ENCODE measurements at places on chromosomes 4 and X.
A peak's percentile ranks its signal among the peaks of the same experiment; 100 is the strongest.

DNA sequence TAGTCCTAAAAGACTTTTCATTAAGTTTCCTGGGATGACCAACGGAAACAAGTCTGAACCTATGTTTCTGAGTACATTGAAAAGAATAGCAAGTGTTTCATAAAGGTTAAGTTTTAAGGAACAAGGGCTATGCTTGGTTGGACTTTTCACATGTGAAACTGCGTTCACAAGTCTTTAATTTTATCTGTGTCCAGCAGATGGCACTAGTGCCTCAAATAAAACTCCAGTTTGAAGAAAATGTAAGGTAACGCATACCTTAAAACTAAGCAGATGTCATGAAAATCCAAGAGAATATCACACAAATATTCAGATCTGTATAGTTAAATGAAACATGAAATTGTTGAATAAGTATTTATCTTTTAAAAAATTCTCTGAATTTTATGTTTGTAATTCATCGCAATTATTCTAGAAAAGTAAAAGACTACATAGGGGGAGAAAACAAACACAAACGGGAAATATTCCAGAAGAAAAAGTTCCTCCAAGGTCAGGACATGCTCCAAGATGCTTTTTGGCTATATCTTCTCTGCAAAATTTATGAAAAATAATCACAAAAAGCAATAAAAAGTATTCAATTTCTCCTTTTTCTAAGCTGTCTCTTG lies 89.6 kb upstream of the MAD2L1 start:
- peak; percentile 22 for DNase-seq

DNA sequence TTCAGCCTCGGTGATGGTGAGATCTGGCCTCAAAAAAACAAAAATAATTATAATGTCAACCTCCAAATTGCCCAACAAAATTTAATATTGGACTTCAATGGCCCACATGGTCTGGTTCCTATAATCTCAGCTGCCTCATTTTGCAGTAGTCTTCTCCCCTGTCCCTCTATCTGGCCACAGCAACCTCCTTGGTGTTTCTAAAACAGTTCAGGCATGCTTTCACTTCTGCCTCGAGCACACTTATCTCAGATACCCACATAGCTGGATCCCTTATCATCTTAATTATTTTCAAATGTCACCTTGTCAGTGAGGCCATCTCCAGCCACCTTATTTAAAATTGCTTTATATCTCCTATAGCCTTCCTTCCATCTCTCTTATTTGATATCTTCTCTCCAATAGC lies 52.9 kb upstream of the WDFY3 start:
- DNase-seq, result no peak

- no peak for DNase-seq
These were observed 40.3 kb downstream of the C4orf54 start for GRCh38 chr4:99617374-99617773.

DNA sequence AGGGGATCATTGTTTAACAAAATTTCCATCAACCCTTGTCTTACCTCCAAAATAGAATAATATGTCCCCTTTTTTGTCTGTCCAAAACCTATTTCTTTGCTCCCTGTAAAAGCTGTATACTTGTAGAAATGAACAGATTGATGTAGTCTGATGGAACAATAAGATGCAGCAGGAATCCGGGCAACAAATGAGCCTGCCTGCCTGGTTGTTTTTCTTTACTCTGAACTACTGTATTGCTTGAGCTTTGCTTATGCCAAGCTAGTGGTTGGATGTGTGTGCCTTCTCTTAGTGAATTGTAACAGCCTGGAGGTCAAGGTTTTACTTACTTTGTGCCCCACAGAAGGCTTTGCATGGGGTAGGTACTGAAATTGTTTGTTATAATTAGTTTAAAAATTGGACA lies 116.2 kb upstream of the TLL1 start:
- no peak for DNase-seq

GRCh38 chrX:88325634-88326033 lies 421.4 kb upstream of the CPXCR1 start:
- no peak for DNase-seq

- no peak for DNase-seq
These were observed 115.8 kb upstream of the SHISA3 start for GRCh38 chr4:42281324-42282020.

GRCh38 chr4:180437601-180438000 lies 1805.6 kb upstream of the TENM3 start:
- no peak for DNase-seq

GRCh38 chrX:716136-716535 lies 85.5 kb downstream of the SHOX start:
- no peak for DNase-seq

DNA sequence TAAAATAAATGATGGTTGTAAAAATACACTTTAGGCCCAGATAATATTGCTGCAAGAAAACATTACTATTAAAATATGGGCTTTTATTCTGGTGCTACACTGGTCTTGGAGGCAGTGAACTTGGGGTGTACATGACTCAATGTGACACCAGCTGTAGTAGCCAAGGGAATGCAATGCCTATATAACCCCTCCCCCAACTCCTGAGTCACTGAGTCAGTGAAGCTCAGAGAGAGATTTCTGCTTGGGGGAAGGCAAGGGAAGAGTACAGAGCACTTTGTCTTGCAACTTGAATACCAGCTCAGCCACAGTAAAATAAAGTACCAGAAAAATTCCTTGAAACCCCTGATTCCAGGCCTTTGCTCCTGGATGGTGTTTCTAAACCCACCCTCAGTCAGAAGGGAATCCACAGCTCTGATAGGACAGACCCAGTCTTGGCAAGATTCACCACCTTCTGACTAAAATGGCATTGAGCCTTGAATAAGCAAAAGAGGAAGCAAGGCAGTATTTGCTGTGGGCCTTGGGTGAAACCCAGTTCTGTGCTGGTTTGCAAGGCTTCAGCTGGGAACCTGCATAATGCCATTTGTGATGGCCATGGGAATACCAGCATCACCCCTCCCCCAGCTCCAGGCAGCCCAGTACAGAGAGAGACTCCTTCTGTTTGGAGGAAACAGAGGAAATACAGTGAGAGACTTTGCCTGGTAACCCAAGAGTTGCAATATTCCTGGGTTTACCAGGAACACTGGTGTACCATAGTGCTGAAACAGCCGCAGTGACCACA lies 209.9 kb downstream of the IQCM start:
- no peak for DNase-seq

DNA sequence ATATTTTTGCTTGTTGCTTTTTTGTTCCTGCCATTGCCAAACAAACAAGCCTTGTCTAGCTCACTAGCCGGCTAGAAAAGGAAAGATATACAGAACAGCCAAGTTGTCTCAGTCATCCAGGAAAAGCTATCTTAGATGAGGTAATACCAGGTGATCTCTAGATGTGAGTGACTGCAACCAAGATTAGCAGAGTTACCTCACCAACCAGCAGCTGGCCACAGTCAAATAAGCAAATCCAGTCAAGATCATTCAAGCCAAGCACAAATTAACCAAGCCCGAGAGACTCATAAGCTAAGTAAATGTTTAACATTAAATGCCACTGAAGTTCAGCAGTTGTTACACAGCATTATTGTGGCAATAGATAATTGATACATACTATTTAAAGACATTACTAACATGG lies 108.6 kb downstream of the CENPC start:
- DNase-seq, result no peak

- DNase-seq, result no peak
These were observed 124.0 kb downstream of the PRKX start for GRCh38 chrX:3589474-3589873.

- DNase-seq, result no peak
These were observed 4.0 kb downstream of the TIMP1 start for GRCh38 chrX:47586043-47586787.

DNA sequence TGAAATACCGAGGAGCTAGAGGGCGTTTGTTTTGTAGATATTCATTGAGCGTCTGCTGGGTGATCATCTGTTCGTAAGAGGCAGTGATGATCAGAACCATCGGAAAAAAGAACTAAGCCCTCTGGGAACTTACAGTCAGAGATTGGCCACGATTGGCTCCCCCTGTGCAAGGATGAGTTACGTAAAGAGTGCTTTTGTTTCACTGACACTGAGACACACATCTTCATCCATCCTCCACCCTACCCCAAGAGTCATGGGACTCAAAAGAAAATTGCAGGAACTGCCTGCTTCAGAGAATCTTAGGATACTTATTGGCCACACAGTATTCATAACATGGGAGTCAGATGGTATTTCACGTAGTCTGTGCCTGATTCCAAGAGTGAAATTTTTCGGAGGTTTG lies 62.1 kb downstream of the GEMIN8 start:
- DNase-seq, result no peak

DNA sequence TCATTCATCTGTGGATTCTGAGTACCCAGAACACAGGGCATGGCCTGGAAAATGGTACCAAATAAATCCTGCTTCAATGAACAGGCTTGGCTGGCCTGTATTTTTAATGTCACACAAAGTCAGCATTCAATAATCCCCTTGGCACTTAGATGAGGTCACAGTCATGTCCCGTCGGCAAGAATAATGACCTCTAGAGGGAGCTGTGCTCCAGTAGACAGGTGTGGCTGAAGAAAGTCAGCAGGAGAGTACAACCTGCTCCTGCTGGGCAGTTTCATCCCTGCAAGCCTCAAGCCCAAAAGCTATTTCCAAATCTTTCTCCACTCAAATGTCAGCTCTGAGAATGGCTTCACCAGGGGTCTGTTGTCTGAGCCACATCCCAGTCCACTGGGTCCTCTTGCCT lies 404.0 kb upstream of the F9 start:
- DNase-seq, result no peak

GRCh38 chrX:20046864-20047263 lies 56.0 kb upstream of the BCLAF3 start:
- DNase-seq, result no peak

- no peak for DNase-seq
These were observed 162.5 kb downstream of the GASK1B start for GRCh38 chr4:158010361-158010760.

DNA sequence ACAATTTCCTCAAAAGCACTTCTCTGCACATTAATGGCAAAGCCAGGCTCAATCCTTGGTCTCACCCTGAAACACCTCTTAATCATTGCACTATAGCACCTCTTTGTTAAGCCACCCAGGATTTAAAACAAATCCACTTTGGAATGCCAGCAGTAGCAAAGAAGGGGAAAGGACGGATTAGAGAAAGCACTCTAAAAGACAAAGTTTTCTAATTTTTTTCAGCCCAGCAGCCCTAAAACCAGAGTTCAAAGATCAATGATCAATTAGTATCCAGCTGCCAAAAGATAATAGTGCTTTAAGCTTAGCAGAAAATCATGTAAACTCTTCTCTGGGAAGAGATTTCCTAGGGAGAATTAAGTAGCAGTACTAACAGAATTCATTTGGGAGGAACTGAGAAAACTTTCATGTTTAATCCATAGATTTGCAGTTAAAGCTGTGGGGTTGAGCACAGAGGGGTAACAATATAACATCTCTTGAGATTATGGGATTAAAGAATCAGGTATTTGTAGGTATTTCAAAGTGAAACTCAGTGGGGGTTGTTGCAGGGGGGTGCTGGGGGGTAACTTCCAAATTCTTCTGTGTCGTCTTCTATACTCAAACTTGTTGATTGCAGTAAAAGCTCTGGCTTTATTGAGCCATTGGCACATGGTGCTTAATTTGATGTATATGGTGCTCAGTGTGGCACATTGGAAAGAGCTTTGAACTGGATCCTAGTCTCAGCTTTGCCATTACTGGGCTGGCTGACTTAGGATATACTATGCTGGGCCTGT lies 61.8 kb downstream of the LRRC66 start:
- no peak for DNase-seq

DNA sequence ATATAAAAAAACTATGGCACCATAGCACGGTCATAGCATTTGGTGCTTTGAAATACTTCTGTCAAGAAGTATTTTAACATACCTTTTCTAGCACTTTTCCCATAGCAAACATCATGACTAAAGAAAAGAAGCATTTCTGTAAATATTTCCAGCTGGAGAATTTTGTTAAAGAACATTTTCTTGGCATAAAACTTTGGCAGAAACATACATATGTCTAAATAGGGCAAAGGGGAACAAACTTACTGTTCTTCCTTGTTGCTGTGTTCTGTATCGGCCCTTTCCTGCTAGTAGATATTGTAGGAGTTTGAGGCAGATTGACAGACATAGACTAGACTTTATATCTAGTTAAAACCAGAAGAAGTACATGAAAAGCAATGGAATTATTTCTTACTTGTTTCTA lies 2368.5 kb downstream of the PCDH7 start:
- no peak for DNase-seq

- DNase-seq, result no peak
These were observed 39.6 kb upstream of the STIM2 start for GRCh38 chr4:26821031-26821430.

DNA sequence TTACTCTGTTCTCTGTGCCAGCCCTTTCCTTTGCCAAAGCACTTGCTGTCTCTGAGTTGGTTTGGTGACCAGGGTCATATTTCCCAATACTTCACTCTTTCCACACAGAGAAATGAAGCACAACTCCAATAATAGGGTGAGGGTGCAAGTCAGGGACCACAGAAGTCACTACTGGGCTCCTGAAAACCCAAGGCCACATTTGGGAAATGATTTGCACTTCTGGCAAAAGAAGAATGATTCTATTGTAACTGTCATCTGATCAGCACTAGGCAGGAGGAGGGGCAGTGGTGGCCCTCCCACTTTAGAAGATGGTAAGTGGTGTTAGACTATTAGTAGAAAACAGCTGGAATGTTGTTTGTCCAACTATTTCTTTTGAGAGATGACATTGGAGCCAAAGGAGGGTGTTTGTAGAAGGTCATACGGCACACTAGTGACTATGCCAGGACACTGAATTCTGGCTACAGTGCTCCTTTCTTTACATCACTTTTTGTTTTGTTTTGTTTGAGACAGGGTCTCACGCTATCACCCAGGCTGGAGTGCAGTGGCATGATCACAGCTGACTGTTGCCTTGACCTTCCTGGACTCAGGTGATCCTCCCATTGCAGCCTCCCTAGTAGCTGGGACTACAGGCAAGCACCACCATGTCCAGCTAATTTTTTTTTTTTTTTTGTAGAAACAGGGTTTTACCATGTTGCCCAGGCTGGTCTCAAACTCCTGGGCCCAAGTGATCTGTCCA lies 10.8 kb upstream of the HADH start:
- no peak for DNase-seq

GRCh38 chr4:168647646-168648375 lies 151.0 kb downstream of the PALLD start:
- DNase-seq, result no peak

GRCh38 chr4:113303315-113303714 lies 253.9 kb downstream of the ANK2 start:
- no peak for DNase-seq
